ENCODE measurements at places on chromosomes 3 and 15.

DNA sequence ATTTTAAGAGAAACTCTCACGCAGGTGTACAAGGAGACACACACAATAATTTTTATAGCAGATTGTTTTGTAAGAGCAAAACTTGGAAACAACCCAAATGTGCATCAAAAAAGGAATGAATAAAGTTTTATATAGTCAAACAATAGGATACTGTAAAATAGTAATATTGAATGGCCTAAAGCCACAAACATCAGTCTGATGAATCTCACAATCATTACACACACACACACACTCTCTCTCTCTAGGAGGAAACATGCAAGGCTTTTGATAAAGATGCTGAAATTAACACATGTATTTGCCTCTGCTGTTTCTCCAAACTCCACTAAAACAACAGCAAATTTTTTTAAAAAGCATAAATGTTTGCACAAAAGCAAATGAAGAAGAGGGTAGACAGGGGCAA is 37.3 kb downstream of the ADIPOQ start:
- no peaks in the 10 kb centered on the region for H3K4me1 ChIP-seq
- no peak overlapping the region for H3K4me3 ChIP-seq
- no peak overlapping the region for H3K27ac ChIP-seq
- H3K27me3 ChIP-seq, result no peaks in the 10 kb centered on the region

- peak within 1 kb of the TSS; percentile 91 for H3K27ac ChIP-seq
- peak; percentile 61 for DNase-seq
- no peaks in the 10 kb centered on the region for H3K36me3 ChIP-seq
- no peaks in the 10 kb centered on the region for H3K4me1 ChIP-seq
- no peaks in the 10 kb centered on the region for H3K27me3 ChIP-seq
Observed at GRCh38 chr3:31981206-31982181, at the start of the genes OSBPL10 and ZNF860. Gene OSBPL10 (minus strand): TSS chr3:31981262. CDS start chr3:31981179, 83 bp downstream. Gene ZNF860 (plus strand): TSS chr3:31981750. CDS start chr3:31989080, 7,330 bp downstream.

- DNase-seq, result no peak
- peaks cover 5% of the 10 kb centered on the region for H3K36me3 ChIP-seq
- H3K4me3 ChIP-seq, result peak overlapping the region; percentile 0
- H3K27me3 ChIP-seq, result no peaks in the 10 kb centered on the region
Observed at GRCh38 chr3:49406571-49407565, 4.9 kb downstream of the RHOA start.

GRCh38 chr3:17805461-17805940 is 63.1 kb upstream of the TBC1D5 start:
- H3K4me1 ChIP-seq, result no peaks in the 10 kb centered on the region
- no peaks in the 10 kb centered on the region for H3K27me3 ChIP-seq
- no peak for DNase-seq
- H3K27ac ChIP-seq, result no peak overlapping the region
- H3K36me3 ChIP-seq, result no peaks in the 10 kb centered on the region

DNA sequence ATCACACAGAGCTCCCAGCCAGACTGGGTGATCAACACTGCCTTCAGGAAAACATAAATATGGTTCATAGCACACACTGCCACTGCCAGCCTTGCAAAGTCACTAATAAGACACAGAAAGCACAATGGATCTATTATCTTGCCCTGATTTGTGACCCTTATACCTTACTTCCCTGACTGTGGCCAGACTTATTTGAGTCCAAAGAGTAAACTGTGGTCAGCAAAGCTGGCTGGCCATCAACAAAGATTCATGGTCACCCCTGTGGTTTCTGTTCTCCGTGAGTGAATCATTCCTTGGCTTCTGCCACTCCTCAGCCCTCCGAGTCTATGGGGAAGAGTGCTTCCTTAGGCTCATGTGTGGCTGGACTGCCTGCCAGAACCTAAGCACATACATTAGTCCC is 437.7 kb downstream of the RAP2B start:
- no peak overlapping the region for H3K4me3 ChIP-seq
- DNase-seq, result no peak
- H3K27ac ChIP-seq, result no peak overlapping the region
- H3K36me3 ChIP-seq, result no peaks in the 10 kb centered on the region
- H3K27me3 ChIP-seq, result no peaks in the 10 kb centered on the region

DNA sequence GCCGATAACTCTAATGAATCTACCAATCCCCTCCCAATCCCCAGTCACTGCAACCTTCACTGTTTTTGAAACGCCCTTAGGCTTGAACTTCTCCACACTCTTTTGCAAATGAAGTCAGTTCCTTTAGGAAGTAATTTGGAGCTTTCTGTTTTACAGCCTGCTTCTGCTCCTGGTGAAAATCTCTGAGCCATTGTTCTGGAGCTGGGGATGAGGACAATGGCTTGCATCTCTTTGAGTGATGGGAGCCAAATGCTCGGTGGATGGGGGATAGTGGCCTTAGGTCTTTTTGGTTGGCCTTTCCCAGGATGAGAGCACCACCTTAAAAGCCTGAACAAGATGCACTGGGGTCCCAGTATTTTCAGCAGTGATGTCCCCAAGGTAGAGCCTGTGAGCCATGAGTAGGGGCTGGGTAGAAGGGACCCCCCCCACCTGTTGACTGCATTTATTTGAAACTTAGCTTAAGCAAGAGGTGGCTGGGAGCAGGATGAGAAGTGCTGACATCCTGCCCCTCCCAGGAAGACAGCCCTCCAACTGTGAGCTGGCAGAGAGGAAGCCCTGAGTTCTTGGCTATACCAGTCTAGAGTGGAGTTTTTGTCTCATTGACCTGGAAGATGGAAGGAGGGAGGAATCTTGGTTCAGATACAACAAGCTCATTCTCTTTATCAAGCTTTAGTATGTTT is 7.6 kb upstream of the MYO5C start:
- no peaks in the 10 kb centered on the region for H3K4me1 ChIP-seq
- H3K27ac ChIP-seq, result no peak overlapping the region
- DNase-seq, result no peak
- no peaks in the 10 kb centered on the region for H3K36me3 ChIP-seq

GRCh38 chr15:71199384-71200351 is 84.4 kb downstream of the THSD4 start:
- H3K4me3 ChIP-seq, result no peak overlapping the region
- H3K27ac ChIP-seq, result no peak overlapping the region
- no peaks in the 10 kb centered on the region for H3K27me3 ChIP-seq
- no peaks in the 10 kb centered on the region for H3K36me3 ChIP-seq

Measured in ascending aorta (tissue), 2 donors.